ENCODE measurements at places on chromosomes 6 and 20.

- no peak for DNase-seq
Observed at GRCh38 chr20:2122936-2123335, 21.3 kb downstream of the STK35 start.

- no peak for DNase-seq
Observed at GRCh38 chr20:43682446-43682845, 15.5 kb downstream of the MYBL2 start.

- no peak for DNase-seq
Observed at GRCh38 chr20:62697468-62697912, 11.1 kb upstream of the NTSR1 start.

- DNase-seq: no peak
Observed at GRCh38 chr6:134870677-134871498, 79.0 kb downstream of the ALDH8A1 start.

- DNase-seq: no peak
Observed at GRCh38 chr6:117233145-117233544, 32.2 kb upstream of the VGLL2 start.

GRCh38 chr6:31559958-31560696 is 12.0 kb upstream of the LTA start:
- no peak for DNase-seq

GRCh38 chr6:140007525-140007924 is 633.1 kb upstream of the CITED2 start:
- no peak for DNase-seq

- DNase-seq: no peak
Observed at GRCh38 chr20:26214991-26215390, 518.3 kb upstream of the ZNF337 start.

GRCh38 chr6:113449051-113449450 is 408.1 kb upstream of the MARCKS start:
- no peak for DNase-seq

GRCh38 chr6:100509101-100509500 is 44.4 kb upstream of the SIM1 start:
- DNase-seq: no peak

GRCh38 chr6:144898052-144898689 is 613.0 kb downstream of the UTRN start:
- no peak for DNase-seq

Measured in DMS 273 treated with DMSO at 0.1 percent for 48 hours (cell line).